ENCODE measurements at places on chromosomes 12 and 14.

GRCh38 chr12:132506328-132507160 lies 16.6 kb downstream of the FBRSL1 start:
- DNase-seq = peak; percentile 68
- no peak overlapping the region for H3K4me3 ChIP-seq
- peak overlapping the region; percentile 58 for H3K27ac ChIP-seq
- H3K4me1 ChIP-seq = peaks cover 58% of the 10 kb centered on the region
- no peaks in the 10 kb centered on the region for H3K27me3 ChIP-seq

GRCh38 chr12:91316161-91316906 lies 133.7 kb upstream of the DCN start:
- H3K27me3 ChIP-seq = no peaks in the 10 kb centered on the region
- H3K4me3 ChIP-seq = no peak overlapping the region
- H3K36me3 ChIP-seq = no peaks in the 10 kb centered on the region
- no peak for DNase-seq
- H3K4me1 ChIP-seq = no peaks in the 10 kb centered on the region
- no peak overlapping the region for H3K27ac ChIP-seq

GRCh38 chr12:124399622-124400021 lies 104.7 kb downstream of the RFLNA start:
- no peak overlapping the region for H3K4me3 ChIP-seq
- DNase-seq = peak; percentile 54
- H3K27ac ChIP-seq = no peak overlapping the region
- no peaks in the 10 kb centered on the region for H3K27me3 ChIP-seq
- peaks cover 31% of the 10 kb centered on the region for H3K36me3 ChIP-seq

- no peak overlapping the region for H3K27ac ChIP-seq
- no peaks in the 10 kb centered on the region for H3K36me3 ChIP-seq
- no peak for DNase-seq
- H3K27me3 ChIP-seq = no peaks in the 10 kb centered on the region
Measured at GRCh38 chr14:41805633-41806032, 199.0 kb downstream of the LRFN5 start.

DNA sequence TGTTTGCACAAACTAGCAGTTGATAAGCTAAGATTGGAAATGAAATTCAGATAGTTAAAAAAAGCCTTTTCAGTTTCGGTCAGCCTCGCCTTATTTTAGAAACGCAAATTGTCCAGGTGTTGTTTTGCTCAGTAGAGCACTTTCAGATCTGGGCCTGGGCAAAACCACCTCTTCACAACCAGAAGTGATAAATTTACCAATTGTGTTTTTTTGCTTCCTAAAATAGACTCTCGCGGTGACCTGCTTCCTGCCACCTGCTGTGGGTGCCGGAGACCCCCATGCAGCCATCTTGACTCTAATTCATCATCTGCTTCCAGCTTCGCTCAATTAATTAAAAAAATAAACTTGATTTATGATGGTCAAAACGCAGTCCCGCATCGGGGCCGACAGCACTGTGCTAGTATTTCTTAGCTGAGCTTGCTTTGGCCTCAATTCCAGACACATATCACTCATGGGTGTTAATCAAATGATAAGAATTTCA lies 335.6 kb downstream of the TMEM121 start:
- H3K4me3 ChIP-seq = peak overlapping the region; percentile 51
- peaks cover 54% of the 10 kb centered on the region for H3K4me1 ChIP-seq
- peaks cover 2% of the 10 kb centered on the region for H3K36me3 ChIP-seq
- H3K27ac ChIP-seq = peak overlapping the region; percentile 84
- peak; percentile 13 for DNase-seq

DNA sequence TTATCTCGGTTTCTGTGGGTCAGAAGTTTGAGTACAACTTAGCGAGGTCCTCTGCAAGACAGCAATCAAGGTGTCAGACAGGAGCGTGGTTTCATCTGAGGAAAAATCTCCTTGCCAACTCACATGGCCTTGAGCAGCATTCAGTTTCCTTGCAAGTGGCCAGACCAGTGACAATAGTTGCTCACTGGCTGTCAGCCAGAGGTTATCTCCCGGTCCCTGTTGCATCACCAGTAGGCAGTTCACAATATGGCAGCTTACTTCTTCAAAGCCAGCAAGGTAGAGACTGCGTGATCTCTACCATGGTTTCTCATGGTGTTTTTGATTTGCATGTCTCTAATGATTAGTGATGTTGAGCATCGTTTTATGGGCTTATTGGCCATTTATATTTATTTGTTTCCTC lies 143.8 kb upstream of the DAAM1 start:
- DNase-seq = no peak
- no peaks in the 10 kb centered on the region for H3K36me3 ChIP-seq
- H3K4me1 ChIP-seq = no peaks in the 10 kb centered on the region

- peaks cover 17% of the 10 kb centered on the region for H3K4me1 ChIP-seq
- peaks cover 13% of the 10 kb centered on the region for H3K36me3 ChIP-seq
- DNase-seq = no peak
- H3K4me3 ChIP-seq = peak overlapping the region; percentile 85
- H3K27ac ChIP-seq = no peak overlapping the region
Measured at GRCh38 chr12:32756476-32757066, 874 bp upstream of the YARS2 start.

GRCh38 chr14:95524706-95525512 lies 8.5 kb upstream of the SYNE3 start:
- H3K4me3 ChIP-seq = no peak overlapping the region
- no peaks in the 10 kb centered on the region for H3K27me3 ChIP-seq
- peaks cover 37% of the 10 kb centered on the region for H3K4me1 ChIP-seq
- peak; percentile 2 for DNase-seq

DNA sequence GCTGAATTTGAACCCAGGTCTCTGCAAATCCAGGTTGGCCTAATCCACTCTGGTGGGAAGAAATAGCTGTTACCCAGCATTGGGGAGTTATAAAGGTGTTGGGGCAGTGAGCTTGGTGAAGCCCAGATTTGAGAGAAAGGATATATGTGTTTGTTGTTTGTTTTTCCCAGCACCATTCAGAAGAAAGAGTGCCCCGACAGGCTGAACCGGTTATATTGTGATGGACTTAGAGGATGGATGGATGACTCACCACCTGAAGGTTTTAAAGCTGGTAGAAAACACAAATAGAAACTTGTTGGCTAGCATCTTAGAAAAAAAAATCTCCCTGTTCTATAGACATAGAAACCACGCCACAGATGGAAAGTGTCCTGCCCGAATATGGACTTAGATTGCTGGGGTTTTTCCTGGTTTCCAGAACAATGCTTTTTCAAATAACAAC lies 404.6 kb downstream of the MED13L start:
- H3K27ac ChIP-seq = no peak overlapping the region
- H3K4me1 ChIP-seq = no peaks in the 10 kb centered on the region
- no peak for DNase-seq
- no peak overlapping the region for H3K4me3 ChIP-seq

DNA sequence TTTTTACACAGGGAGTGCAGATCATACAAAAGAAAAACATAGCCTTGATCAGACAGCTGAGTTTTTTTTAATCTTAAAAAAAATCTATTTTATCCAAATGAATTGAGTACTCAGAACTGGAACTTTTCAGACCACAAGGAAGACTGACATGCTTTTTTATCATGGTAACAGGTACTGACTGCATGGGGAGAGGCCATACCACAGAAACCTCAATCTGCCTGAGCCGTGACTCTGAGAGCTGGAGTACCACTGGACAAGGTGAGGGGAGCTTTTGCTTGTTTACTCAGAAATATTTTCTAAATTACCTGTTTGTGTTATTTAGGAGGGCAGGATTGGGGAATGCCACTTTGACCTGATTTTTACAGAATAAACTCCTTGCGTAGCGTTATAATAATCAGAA lies 143.9 kb downstream of the ALX1 start:
- H3K4me3 ChIP-seq = no peak overlapping the region
- H3K27me3 ChIP-seq = no peaks in the 10 kb centered on the region
- no peak overlapping the region for H3K27ac ChIP-seq
- no peaks in the 10 kb centered on the region for H3K36me3 ChIP-seq

- no peak for DNase-seq
- H3K27ac ChIP-seq = no peak overlapping the region
Measured at GRCh38 chr14:104855532-104856090, 9.5 kb upstream of the CEP170B start.

DNA sequence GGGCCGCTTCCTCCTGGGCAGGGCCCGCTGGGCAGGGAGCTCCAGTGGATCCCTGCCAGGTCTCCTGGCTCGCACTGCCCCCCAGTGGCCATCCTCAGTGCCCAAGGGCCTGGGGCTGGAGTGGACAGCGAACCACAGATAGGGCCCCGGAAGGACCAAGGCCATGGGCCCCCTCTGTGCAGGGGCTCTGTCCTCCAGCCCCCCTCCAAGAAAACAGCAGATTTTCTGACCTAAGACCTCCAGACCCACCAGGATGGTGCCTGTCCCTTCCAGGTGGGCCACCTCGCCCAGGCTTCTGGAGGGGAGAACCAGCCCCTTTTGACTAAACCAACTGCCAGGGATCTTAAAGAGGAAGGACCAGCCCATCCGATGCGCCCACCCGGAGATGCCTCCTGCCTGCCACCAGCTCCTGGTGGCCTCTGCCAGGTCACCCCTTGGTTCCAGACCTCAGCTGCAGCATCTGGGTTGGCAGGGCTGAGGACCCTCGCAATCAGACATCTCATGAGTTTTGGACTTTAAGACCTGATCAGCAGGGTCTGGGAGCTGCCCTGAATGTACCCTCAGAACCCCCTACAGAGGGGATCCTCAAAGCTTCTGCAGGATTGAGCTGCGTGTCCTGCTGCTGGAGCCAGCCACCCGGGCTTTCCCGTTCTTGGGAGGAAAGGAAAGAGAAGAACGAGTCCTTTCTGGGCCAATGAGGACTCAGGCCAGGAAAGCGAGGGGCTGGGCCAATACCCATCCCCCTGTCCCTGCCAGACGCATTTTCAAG lies 325.8 kb upstream of the DIO3 start:
- H3K27me3 ChIP-seq = no peaks in the 10 kb centered on the region
- DNase-seq = no peak
- H3K4me1 ChIP-seq = no peaks in the 10 kb centered on the region
- H3K36me3 ChIP-seq = no peaks in the 10 kb centered on the region

DNA sequence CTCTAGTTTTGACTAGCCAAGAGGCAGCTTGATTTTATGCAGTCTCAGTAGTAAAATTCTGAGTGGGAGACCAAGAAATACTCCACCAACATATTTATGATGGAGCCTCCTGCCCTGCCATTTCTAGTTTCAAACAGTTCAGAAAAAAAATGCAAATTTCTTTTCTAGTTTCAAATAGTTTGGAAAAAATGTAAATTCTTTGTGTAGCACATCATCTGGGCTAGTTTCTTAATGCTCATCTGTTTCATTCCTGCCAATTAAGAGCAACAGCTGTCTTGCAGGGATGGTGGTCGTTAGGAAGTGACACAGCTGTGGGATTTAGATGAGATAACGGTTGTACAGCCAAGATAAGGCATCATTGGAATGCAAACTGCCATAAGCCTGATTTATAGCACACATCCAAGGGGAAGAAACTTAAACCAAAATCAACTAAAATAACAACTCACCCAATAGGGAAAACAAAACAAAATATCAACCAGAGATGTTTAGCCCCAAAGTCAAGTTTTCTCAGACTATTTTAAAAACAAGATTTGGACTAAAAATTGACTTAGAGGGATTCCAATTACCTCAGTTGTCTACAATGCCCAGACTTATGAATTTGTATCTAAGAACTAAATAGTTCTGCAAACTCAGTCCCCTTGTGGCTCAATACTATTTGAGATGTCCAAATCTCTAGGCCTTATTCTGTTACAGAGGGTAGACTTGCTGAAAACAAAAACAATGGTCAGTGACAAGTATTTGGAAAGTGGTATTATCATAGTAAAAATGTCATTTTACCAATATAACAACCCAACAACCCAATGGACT lies 291.3 kb upstream of the ATP2B1 start:
- H3K27me3 ChIP-seq = no peaks in the 10 kb centered on the region
- H3K4me1 ChIP-seq = no peaks in the 10 kb centered on the region
- H3K4me3 ChIP-seq = no peak overlapping the region
- H3K36me3 ChIP-seq = no peaks in the 10 kb centered on the region
- H3K27ac ChIP-seq = no peak overlapping the region

GRCh38 chr12:14185427-14186192 lies 179.9 kb upstream of the ATF7IP start:
- H3K27me3 ChIP-seq = no peaks in the 10 kb centered on the region
- H3K27ac ChIP-seq = no peak overlapping the region
- no peak for DNase-seq
- H3K4me3 ChIP-seq = no peak overlapping the region
- no peaks in the 10 kb centered on the region for H3K36me3 ChIP-seq

DNA sequence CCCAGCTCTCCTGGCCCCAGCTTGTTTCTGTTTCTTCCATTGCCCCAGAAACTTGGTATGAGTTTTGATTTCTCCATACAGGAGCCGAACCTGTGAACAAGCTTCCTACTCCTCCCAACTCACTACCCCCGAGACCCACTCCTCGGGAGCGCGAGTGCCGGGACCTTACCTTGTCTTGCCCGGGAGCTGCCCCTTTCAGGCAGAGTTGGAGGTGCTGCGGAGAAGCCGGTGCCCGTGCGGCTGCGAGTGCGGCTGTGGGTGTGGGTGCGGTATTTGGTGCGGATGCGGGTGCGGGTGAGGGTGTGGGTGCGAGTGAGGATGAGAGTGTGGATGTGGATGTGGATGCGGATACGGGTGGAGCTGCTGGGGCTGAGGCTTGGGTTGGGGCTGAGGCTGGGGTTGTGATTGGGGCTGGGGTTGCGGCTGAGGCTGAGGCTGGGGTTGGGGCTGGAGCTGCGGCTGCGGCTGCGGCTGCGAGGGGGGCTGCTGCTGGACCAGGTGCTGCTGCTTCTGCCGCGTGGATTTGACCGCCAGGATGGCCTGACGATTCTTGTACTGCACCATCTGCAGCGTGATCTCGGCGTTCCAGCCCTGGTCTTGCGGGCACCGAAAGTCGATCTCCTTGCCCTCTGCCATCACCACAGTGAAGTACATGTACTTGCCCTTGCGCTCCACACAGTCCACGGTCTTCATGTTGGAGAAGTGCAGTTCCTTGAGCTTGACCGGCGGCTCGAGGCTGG lies 1.1 kb downstream of the PHLDA1 start:
- peaks cover 25% of the 10 kb centered on the region for H3K4me1 ChIP-seq
- peak; percentile 67 for DNase-seq
- peaks cover 2% of the 10 kb centered on the region for H3K27me3 ChIP-seq
- H3K36me3 ChIP-seq = no peaks in the 10 kb centered on the region

- H3K4me3 ChIP-seq = no peak overlapping the region
- no peak for DNase-seq
- H3K4me1 ChIP-seq = no peaks in the 10 kb centered on the region
Measured at GRCh38 chr12:65330331-65330730, 51.8 kb downstream of the MSRB3 start.

DNA sequence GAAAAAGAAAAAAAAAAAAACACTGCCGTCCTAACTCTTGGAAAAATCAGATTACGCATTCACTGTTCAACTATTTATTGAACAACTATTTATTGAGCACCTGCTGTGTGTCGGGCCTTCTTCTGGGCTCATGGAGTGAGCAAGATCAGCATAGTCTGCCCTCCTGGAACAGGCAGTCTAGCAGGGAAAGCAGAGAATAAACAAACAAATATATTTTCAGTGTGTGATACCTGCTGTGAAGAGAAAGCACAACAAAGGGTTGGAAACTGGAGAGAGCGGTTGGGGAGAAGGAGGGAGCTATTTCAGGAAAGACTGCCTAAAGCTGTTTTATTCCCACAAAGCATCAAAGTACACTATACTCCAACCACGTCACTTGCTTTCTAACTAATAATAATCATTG lies 10.8 kb downstream of the PROX2 start:
- H3K27me3 ChIP-seq = no peaks in the 10 kb centered on the region
- H3K4me3 ChIP-seq = no peak overlapping the region
- no peaks in the 10 kb centered on the region for H3K36me3 ChIP-seq

Data from natural killer cell (primary cell).